ENCODE measurements at places on chromosomes 1 and 21. TPM values are rescaled to one million over a fixed set of nuclear protein-coding genes. Genes with fewer than 3 reads are reported as not detected.

DNA sequence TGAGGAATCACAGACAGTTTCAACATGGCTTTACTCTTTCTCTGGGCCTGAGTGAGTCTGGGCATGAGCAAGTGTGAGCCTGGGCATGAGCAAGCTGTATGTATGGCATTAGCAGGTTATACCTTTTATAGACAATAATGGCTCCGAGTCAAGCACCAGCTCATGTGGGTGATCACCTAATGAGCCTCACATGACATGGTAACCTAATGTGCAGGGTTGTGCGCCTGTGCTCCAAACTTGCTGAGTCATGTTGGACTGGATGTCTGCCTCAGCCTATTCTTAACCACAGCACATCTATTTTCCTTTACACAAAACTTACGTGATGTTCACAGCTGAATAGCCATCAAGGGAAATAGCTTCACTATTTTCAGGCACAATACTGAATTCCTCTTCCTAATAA lies 236.2 kb upstream of the NRIP1 start:
- peak; percentile 16 for DNase-seq

DNA sequence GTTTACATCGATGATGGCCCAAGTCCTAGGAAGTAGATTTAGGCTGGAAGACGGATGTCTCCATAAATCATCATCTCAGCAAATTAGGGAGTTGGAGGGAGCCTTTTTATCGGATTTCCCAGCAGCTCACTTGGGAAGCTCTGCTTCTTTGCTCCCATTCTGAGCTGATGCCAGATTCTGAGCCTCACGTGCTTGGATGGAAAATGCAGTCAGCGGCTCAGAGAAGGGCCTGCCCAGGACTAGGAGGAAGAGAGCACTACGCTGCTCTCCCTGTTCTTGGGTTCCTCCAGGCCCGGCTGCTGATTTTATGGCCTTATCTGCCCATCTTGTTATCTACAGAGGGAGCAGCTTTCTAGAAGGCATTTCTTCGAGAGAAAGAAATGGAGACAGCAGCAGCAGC lies 42.0 kb downstream of the UBIAD1 start:
- DNase-seq: no peak

DNA sequence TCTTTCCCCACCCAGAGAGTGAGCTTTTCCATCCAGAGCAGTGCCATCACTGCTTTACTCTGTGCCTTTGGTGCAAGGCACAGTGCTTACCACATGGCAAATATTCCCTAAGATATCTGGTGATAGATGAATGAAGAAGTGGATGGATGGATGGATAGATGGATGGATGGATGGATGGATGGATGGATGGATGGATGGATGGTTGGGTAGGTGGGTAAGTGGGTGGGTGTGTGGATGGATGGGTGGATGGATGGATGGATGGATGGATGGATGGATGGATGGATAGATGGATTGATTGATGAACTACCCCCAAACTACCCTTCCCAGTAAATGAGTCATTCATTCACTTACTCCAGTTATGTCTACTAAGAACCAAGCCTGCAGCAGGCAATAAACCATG lies 42.9 kb upstream of the SLC44A3 start:
- no peak for DNase-seq

DNA sequence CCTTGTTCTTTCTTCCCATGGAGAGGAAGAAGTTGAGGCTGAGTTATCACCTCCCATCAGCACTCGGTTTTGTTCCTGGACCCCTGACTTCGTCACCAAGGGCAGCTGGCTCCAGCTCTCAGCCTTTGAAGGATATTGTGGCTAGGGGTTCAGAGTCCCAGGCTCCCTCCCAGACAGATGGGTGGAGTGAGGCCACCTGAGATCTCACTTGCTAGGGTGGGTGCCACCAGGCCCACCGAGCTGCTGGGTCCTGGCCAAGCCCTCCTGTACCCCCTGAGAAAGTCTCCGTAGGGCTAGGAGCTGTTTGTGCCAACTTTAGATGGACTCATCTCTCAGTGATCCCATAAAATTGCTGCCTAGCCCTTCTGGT lies 6.9 kb downstream of the MX2 start:
- no peak for DNase-seq

GRCh38 chr21:44401386-44402160 lies 48.2 kb downstream of the TRPM2 start:
- DNase-seq: no peak

DNA sequence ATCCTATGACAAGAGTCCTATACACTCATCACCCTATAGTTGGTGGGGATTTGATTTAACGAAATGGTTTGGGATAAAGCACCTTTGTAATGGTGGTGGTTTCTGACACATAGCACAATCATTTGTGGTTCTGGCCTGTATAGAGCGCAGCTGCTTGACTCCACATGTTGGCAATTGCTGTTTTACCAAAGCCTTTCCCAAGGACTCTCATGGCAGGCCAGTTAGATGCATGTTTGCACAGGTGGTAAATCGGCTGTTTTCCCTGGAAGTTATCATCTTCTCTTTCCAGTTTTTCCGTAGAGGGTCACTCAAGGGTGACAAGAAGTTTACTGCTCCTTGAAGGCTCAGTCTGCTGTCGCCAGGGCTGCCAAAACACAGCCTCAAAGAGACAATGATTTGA lies 17.1 kb upstream of the XPR1 start:
- DNase-seq: no peak

DNA sequence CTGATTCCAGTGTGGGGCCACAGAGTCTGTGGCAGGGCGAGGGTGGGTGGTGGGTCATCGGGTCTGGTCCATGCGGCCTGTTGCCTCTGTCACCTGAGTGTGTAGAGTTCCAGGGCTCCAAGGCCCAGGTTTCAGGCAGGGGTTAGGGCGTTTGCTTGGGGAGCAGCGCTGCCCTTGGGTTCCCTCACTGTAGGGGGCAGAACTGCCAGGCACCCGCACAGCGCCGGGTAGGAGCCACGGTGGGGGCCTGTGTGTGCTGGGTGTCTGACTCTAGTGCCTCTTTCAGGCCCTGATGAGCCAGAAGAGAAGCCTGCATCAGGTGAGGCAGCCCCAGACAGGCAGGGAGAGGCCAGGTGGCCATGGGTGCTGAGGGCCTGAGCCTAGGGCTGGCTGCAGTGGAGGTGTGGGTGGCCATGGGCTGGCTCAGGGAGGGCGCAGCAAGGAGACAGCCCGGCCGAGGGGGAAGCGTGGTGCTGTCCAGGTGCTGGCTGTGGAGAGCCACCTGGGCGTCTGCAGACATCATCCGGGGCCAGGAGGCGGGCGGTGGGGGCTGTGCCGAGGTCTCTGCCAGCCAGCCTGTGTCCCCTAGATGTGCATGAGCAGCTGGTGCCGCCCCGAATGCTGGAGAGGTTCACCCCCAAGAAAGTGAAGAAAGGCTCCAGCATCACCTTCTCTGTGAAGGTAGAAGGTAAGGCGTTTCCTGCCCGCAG lies 72.3 kb downstream of the TRIM11 start:
- no peak for DNase-seq

GRCh38 chr1:239353536-239353935 lies 32.8 kb upstream of the CHRM3 start:
- peak; percentile 8 for DNase-seq

GRCh38 chr1:40806240-40806639 lies 22.7 kb downstream of the KCNQ4 start:
- DNase-seq: no peak

Gene FCMR
- total RNA-seq: 3.6 TPM

Gene AQP10
- not detected for total RNA-seq

Gene PRKAA2
- 4.0 TPM for total RNA-seq

Gene TNNI3K
- total RNA-seq: not detected

Gene FAM163A
- 0.10 TPM for total RNA-seq

Gene RBM34
- 170 TPM for total RNA-seq

Gene DENND2C
- total RNA-seq: 1.3 TPM
